ENCODE measurements at places on chromosomes 12 and 14. TPM values are rescaled to one million over a fixed set of nuclear protein-coding genes. Genes with fewer than 3 reads are reported as not detected.

Gene NR4A1
- 26.9 TPM for total RNA-seq

GRCh38 chr12:15280930-15281329 is 41.4 kb upstream of the PTPRO start:
- DNase-seq: no peak
- H3K27ac ChIP-seq: no peak overlapping the region
- no peaks in the 10 kb centered on the region for H3K36me3 ChIP-seq
- H3K4me3 ChIP-seq: no peak overlapping the region

DNA sequence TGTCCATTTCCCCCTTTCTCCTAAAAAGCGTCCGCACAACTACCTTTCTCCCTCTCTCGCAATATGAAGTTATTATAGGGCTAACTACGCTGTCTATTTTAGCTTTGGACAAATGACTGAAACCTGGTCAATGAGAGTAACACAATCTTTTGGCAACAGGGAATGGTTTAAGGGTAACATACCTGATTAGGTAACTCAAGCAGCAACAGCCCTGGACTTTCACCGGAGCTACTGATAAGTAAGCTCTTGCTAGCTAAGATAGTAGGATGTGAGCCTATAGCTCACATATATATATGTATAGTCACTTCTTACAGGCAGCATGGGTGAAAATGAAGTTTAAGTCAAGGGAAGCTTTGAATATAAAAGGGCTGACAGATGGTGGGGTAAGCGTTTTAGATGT is 313.0 kb downstream of the CEP128 start:
- no peaks in the 10 kb centered on the region for H3K4me1 ChIP-seq
- no peaks in the 10 kb centered on the region for H3K27me3 ChIP-seq
- no peaks in the 10 kb centered on the region for H3K36me3 ChIP-seq
- no peak overlapping the region for H3K4me3 ChIP-seq
- DNase-seq: no peak

GRCh38 chr12:124487066-124487833 is 80.2 kb downstream of the NCOR2 start:
- H3K36me3 ChIP-seq: peaks cover 7% of the 10 kb centered on the region
- H3K27ac ChIP-seq: peak overlapping the region; percentile 67
- DNase-seq: no peak
- H3K4me1 ChIP-seq: peaks cover 12% of the 10 kb centered on the region
- no peaks in the 10 kb centered on the region for H3K27me3 ChIP-seq

Gene MANSC4
- total RNA-seq: not detected

- peaks cover 20% of the 10 kb centered on the region for H3K4me1 ChIP-seq
- 0 out of 2 replicates have a peak, but pooled peaks cover 3% of the 10 kb centered on the region for H3K36me3 ChIP-seq
- H3K27ac ChIP-seq: no peak overlapping the region
- no peak for DNase-seq
- H3K27me3 ChIP-seq: no peaks in the 10 kb centered on the region
Observed at GRCh38 chr14:68576496-68577244, 216.2 kb downstream of the ZFP36L1 start.

Gene STAC3
- 3.4 TPM for total RNA-seq

DNA sequence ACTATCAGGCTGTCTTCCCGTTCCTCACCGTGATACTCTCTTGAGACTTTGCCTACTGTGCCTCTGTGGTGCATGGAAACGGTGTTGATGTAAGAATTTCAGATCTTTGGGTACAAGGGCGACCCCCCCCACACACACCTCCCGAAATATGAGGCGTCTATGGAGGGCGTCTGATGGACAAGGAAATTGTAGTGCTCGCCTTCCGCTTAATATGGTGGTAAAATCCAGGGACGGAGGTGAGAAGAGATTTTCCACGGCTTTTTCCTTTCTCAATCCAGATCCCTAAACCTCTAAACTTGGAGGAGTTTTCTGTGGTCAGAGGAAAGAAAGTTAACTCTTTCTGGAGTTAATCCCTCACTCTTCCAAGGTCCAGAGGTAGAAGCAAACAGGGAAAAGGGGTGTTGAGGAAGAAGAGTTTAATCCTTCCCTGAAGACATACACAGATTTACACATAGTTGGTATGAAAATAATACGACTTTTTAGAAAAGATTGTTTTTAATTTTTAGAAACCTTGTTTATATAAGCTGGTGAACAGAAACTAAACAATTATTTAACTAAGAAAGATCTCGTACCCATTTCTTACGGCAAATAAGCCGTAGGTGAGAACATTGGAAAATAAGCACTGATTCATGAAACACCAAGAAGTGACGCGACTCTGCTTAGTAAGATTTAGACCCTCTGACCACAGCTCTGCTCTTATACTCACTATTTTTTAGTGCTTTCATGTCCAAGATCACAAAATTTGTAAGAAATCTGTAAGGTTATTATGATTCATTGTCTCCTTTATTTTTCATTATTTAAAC is 23.1 kb upstream of the RNASE12 start:
- H3K36me3 ChIP-seq: no peaks in the 10 kb centered on the region
- H3K4me3 ChIP-seq: no peak overlapping the region
- H3K4me1 ChIP-seq: peaks cover 11% of the 10 kb centered on the region
- H3K27me3 ChIP-seq: no peaks in the 10 kb centered on the region

Gene KLRF1
- total RNA-seq: not detected

DNA sequence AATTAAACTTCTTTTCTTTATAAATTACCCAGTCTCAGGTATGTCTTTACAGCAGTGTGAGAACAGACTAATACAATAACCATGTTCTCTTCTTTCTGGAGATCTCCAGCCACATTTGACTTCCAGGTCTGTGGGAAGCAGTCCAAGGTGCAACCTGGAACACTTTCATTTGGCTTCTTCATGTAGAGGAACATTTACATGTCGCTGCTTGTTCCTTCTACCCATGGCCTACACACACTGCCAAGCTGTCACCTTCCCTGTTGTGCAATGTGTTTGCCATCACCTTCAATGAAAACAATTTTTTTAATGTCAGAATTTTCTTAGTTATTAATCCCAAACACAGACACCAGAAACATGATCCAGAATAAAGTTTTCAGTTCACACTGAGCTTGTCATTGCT is 104.7 kb downstream of the PRKCH start:
- no peak overlapping the region for H3K4me3 ChIP-seq
- DNase-seq: no peak
- H3K27me3 ChIP-seq: no peaks in the 10 kb centered on the region
- peaks cover 38% of the 10 kb centered on the region for H3K4me1 ChIP-seq
- no peak overlapping the region for H3K27ac ChIP-seq

- no peaks in the 10 kb centered on the region for H3K4me1 ChIP-seq
- no peak overlapping the region for H3K4me3 ChIP-seq
- no peaks in the 10 kb centered on the region for H3K36me3 ChIP-seq
Observed at GRCh38 chr14:54175298-54175942, 218.8 kb upstream of the BMP4 start.

DNA sequence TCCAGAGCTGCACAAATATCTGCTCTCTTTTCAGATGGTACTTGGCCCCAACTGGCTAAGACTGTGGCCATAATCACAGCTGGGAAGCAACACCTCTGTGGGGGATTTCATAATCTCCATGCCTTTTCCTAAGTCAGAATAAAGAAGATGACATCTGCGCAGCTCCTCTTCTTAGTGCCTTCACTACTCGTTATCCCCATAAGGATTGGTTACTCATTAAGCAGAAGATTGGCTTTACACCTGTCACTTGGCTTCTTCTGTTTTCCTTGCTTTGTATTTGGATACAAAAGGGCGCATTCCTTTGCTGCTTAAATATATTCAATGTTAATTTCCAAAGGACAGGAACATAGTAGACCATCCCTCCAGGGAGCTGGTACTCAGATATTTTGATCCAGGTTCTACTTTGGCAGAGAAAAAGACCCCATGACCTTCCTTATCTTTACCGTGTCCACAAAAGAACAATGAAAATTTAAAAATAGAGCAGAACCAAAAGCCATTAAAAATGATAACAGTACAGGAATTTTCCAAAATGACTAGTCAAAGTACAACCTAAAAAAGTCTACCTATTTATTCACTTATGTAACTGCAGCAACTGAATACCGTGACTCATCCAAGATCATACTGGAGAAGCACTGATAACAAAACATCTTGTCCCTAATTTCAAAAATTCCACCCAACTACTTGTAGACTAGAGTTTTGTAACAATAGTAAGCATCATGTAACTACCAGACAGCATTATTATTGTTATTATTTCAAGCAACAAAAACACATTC is 352.3 kb upstream of the TMPO start:
- no peaks in the 10 kb centered on the region for H3K36me3 ChIP-seq
- no peak for DNase-seq
- H3K4me3 ChIP-seq: no peak overlapping the region
- no peak overlapping the region for H3K27ac ChIP-seq
- 0 out of 2 replicates have a peak, but pooled peaks cover 2% of the 10 kb centered on the region for H3K4me1 ChIP-seq
- H3K27me3 ChIP-seq: no peaks in the 10 kb centered on the region

- no peaks in the 10 kb centered on the region for H3K27me3 ChIP-seq
- no peak overlapping the region for H3K27ac ChIP-seq
- no peak for DNase-seq
- H3K4me1 ChIP-seq: no peaks in the 10 kb centered on the region
- no peaks in the 10 kb centered on the region for H3K36me3 ChIP-seq
Observed at GRCh38 chr12:21718403-21718802, 56.1 kb downstream of the KCNJ8 start.

DNA sequence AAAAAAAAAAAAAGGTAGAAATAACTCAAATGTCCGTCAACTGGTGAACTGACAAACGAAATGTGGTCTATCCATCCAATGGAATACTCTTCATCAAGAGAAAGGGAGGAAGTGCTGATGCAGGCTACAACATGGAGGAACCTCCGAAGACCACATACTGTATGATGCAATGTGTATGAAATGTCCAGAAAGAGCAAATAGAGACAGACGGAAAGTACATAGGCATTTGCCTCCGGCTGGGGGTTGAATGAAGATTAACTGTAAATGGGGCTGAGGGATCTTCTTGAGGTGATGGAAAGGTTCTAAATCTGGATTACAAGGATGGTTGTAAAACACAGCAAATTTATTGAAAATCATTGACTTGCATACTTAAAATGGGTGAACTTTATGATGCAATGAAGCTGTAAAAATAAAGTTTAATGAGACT is 35.4 kb downstream of the DLK1 start:
- H3K27ac ChIP-seq: no peak overlapping the region
- H3K4me3 ChIP-seq: no peak overlapping the region
- no peak for DNase-seq
- peaks cover 8% of the 10 kb centered on the region for H3K4me1 ChIP-seq
- no peaks in the 10 kb centered on the region for H3K36me3 ChIP-seq
- peaks cover 12% of the 10 kb centered on the region for H3K27me3 ChIP-seq

Gene CLEC4A
- not detected for total RNA-seq

DNA sequence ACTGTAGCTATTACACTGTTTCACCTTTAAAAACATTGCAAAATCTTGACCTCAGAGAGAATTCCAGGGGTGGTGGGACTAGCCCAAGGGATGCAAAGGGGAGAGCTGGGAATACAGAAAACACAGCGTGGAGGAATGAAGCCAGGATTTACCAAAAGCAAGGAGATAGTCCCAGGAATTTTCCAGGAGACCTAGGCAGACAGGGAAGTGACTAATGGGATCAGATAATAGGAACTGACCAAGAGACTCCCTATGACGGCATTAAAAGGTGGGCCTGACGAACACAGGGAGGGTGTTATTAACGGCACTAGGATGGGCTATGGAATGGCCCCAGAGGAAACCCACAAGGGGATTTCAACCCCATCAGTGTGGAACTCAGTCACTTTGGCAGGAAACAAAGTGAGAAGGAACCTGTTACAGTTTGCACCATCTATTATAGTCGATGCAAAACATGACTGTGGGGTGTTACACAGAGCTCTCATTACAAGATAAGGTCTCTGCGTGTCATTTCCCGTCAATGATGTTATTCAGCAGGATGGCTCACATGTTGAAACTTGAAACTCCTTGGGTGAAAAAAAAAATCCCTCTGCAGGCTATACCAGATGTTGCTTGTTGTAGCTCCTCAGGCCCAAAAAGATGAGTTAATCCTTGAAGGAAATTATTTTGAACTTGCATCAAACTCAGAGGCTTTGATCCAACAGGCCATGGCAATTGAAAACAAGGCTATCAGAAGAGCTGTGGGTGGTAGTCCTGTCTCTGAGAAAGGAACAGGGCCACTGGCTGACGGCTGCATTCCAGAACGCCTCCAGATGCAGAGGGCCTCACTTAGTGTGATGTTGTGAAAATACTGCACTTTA is 58.7 kb downstream of the DRAM1 start:
- DNase-seq: no peak
- no peak overlapping the region for H3K4me3 ChIP-seq

GRCh38 chr12:52837781-52838608 is 3.9 kb upstream of the KRT79 start:
- H3K27ac ChIP-seq: no peak overlapping the region
- H3K4me3 ChIP-seq: no peak overlapping the region
- peaks cover 5% of the 10 kb centered on the region for H3K27me3 ChIP-seq
- H3K36me3 ChIP-seq: no peaks in the 10 kb centered on the region
- no peaks in the 10 kb centered on the region for H3K4me1 ChIP-seq

Data from WTC11 (cell line).